ENCODE measurements at places on chromosomes 4 and X. TPM values are rescaled to one million over a fixed set of nuclear protein-coding genes. Genes with fewer than 3 reads are reported as not detected.

DNA sequence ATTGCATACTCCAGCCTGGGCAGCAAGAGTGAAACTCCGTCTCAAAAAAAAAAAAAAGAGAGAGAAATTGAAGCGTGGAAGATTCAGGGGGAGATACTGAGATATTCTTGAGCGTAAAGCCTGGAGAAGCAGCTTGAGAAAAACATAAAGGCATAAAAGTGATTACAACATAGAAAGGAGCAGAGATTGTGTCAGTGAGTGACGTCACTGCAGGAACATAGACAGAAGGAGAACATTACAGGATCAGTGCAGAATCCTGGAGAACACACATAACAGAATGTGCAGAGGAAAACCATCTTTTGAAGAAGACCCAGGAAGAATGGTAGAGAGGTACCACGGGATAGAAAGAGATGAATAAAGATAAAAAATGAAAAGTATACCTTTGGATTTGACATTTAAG is 147.0 kb downstream of the APBB2 start:
- H3K27me3 ChIP-seq, result no peaks in the 10 kb centered on the region
- no peak overlapping the region for H3K27ac ChIP-seq
- H3K36me3 ChIP-seq, result no peaks in the 10 kb centered on the region
- peaks cover 16% of the 10 kb centered on the region for H3K4me1 ChIP-seq

The BGN gene
- polyA plus RNA-seq, result 101 TPM

- no peaks in the 10 kb centered on the region for H3K4me1 ChIP-seq
- no peaks in the 10 kb centered on the region for H3K27me3 ChIP-seq
- no peak for DNase-seq
Observed at GRCh38 chr4:188955066-188955465, 815.8 kb downstream of the TRIML1 start.

DNA sequence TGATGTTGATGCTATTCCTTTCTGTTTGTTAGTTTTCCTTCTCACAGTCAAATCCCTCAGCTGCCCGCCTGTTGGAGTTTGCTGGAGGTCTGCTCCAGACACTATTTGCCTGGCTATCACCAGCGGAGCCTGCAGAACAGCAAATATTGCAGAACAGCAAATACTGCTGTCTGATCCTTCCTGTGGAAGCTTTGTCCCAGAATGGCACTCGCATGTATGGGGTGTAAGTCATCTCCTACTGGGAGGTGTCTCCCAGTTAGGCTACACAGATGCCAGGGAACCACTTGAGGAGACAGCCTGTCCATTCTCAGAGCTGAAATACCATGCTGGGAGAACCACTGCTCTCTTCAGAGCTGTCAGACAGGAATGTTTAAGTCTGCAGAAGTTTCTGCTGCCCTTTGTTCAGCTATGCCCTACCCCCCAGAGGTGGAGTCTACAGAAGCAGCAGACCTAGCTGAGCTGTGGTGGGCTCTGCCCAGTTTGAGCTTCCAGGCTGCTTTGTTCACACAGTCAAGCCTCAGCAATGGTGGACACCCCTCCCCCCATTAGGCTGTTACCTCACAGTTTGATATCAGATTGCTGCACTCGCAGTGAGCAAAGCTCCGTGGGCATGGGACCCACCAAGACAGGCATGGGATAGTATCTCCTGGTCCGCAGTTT is 74.9 kb downstream of the SPIN3 start:
- H3K36me3 ChIP-seq, result no peaks in the 10 kb centered on the region
- H3K27ac ChIP-seq, result no peak overlapping the region
- no peaks in the 10 kb centered on the region for H3K4me1 ChIP-seq
- H3K27me3 ChIP-seq, result no peaks in the 10 kb centered on the region
- H3K4me3 ChIP-seq, result no peak overlapping the region

DNA sequence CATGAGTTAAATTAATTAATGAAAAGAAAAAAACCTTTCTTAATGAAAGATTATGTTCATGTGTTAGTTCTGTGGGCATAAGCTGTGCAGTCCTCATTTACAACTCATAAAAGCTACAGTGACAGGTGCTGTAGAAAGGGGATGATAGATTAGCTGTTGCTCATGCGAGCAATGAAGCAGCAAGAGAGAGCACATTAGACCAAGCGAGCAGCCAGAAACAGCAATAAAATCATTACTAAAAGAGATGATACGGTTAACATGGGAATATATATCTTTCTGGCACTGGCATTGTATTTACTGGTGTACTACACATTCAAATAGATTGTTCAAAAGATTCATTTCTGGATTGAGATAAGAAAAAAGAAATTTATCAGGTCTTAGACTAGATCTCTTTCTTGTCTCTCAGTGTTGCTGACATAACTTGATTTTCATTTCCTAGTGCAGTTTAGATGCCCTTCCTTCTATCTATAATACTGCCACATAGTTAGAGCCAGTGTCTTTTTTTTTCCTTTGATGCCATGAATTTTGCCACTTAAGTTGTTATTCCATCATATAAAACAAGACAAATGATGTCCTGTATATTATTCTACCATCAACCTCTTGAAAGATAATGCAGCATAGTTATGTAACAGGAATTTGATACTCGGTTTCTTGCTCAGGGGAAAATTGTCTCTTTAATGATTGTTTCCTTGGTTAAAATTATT is 164.6 kb downstream of the BANK1 start:
- no peak overlapping the region for H3K4me3 ChIP-seq
- H3K27me3 ChIP-seq, result no peaks in the 10 kb centered on the region
- no peaks in the 10 kb centered on the region for H3K4me1 ChIP-seq
- no peaks in the 10 kb centered on the region for H3K36me3 ChIP-seq
- no peak overlapping the region for H3K27ac ChIP-seq

Data from heart right ventricle (tissue), 16 donors.